Endothelial cell of umbilical vein (primary cell): ENCODE measurements at places on chromosomes 13 and 19. TPM values are rescaled to one million over a fixed set of nuclear protein-coding genes. Genes with fewer than 3 reads are reported as not detected.
A peak's percentile ranks its signal among the peaks of the same experiment; 100 is the strongest.

- DNase-seq: no peak
- peaks cover 20% of the 10 kb centered on the region for H3K4me1 ChIP-seq
- peak overlapping the region; percentile 94 for H3K4me3 ChIP-seq
- no peaks in the 10 kb centered on the region for H3K27me3 ChIP-seq
- peaks cover 9% of the 10 kb centered on the region for H3K36me3 ChIP-seq
These were observed 685 bp upstream of the SUPT5H start for GRCh38 chr19:39444598-39445195.

GRCh38 chr13:24911133-24911908 lies 147.4 kb downstream of the RNF17 start:
- H3K4me1 ChIP-seq: peaks cover 14% of the 10 kb centered on the region
- H3K4me3 ChIP-seq: no peak overlapping the region
- H3K36me3 ChIP-seq: no peaks in the 10 kb centered on the region
- H3K27me3 ChIP-seq: no peaks in the 10 kb centered on the region
- no peak for DNase-seq
- H3K27ac ChIP-seq: peak overlapping the region; percentile 60

GRCh38 chr13:48194379-48194754 lies 38.6 kb upstream of the ITM2B start:
- no peak for DNase-seq
- H3K4me1 ChIP-seq: no peaks in the 10 kb centered on the region

DNA sequence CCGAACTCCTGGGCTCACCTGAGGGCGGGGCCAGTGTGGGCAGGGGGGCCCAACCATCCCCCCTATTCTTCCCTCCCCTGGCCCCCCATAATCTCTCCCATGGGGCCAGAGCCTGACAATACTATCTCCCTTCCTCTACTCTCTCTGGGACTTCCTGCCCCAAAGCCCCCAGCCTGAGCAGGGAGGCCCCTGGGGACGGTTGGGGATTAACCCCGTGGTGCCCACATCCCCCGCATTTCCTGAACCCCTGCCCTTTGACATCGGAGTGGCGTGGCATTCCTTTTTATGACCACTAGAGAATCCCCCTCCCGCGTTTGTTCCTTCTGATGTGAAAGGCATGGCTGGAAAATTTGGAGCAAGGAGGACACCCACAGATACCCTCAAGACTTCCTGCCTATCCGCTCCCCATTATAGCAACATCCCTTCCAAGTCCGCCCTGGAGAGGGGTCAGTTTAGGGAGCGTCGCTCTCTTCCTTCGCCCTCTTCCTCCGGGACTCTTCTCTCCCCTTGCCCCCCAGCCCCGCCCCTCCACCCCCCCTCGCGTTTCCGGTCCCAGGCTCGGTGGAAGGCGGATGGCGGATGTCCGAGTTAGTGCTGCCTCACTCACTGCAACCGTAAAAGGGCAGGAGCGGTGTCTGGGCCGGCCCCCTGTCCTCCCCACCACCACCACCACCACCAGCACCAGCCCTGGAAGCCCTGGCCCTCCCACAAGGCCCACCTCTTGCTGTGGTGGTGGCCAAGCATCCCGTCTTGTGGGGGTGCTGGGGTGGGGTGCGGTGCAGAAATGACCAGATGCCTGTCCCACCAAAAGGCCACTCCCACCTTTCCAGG lies 1.8 kb downstream of the VASP start:
- peak overlapping the region; percentile 92 for H3K4me3 ChIP-seq
- H3K27ac ChIP-seq: peak overlapping the region; percentile 53
- no peaks in the 10 kb centered on the region for H3K27me3 ChIP-seq
- DNase-seq: peak; percentile 49

DNA sequence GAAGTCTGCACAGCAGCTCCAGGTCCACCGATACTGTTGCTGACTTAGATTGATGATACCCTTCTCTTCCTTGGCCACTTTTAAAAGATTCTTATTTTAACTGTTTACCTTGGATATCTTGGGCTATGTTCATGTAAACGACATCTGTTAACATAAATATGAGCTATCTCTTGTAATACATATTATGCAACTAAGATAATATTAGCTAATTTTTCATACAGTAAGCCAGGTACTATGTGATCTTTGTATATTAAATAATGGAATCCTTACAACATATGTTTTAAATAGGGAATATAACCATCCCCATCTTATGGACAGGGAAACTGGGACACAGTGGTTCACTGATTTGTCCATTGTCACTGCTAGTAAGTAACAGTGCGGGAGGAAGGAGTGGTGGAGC lies 37.9 kb downstream of the TNFRSF19 start:
- peak overlapping the region; percentile 43 for H3K27ac ChIP-seq
- H3K4me1 ChIP-seq: peaks cover 27% of the 10 kb centered on the region
- no peak for DNase-seq

- H3K27me3 ChIP-seq: no peaks in the 10 kb centered on the region
- H3K4me3 ChIP-seq: no peak overlapping the region
These were observed 51.4 kb upstream of the PSG8 start for GRCh38 chr19:42816894-42817293.

DNA sequence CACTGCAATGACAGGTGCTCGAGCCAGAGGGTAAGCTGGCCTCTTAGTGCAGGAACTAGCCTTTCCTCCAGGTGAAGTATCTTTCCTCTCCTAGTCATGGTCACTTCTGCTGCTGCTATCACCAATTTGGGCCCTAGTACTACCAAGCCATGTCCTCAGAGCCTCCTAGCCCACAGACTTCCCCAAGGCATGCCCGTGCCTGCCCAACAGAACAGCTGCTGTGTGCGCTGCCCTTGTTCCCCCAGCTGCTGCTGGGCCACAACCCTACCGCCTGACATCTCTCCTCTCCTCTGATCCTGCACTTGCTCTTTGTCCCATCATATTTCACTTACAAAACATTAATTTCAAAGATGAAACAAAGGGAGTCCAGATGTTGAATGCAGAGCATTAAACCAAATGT lies 168.5 kb upstream of the FREM2 start:
- no peaks in the 10 kb centered on the region for H3K36me3 ChIP-seq
- no peaks in the 10 kb centered on the region for H3K4me1 ChIP-seq
- no peak overlapping the region for H3K4me3 ChIP-seq
- DNase-seq: no peak
- H3K27ac ChIP-seq: no peak overlapping the region

DNA sequence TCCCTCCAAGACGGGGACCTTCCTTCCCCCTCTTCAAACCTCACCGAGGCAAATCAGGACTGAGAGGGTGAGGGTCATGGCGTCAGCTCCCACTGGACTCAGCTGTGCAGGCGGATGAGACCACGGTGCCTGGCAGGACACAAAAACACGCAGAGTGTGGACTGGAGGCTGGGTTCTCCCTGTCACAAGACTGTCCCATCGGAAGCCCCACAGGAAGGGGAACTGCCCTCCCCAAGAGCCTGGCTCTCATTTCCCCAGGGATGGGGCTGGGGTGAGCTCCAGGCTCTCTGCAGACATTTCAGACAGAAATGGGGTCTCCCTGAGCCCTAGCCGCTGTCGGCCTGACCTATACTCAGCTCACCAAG lies at the start of gene LILRB5:
Gene LILRB5, minus strand, starts transcription at position 158 of the 365 bp plus-strand sequence. Its CDS starts 80 bp downstream, at position 78.
- peaks cover 3% of the 10 kb centered on the region for H3K27me3 ChIP-seq
- no peaks in the 10 kb centered on the region for H3K36me3 ChIP-seq
- no peak for DNase-seq
- H3K4me3 ChIP-seq: no peak within 1 kb of the TSS
- no peaks in the 10 kb centered on the region for H3K4me1 ChIP-seq
- no peak within 1 kb of the TSS for H3K27ac ChIP-seq

DNA sequence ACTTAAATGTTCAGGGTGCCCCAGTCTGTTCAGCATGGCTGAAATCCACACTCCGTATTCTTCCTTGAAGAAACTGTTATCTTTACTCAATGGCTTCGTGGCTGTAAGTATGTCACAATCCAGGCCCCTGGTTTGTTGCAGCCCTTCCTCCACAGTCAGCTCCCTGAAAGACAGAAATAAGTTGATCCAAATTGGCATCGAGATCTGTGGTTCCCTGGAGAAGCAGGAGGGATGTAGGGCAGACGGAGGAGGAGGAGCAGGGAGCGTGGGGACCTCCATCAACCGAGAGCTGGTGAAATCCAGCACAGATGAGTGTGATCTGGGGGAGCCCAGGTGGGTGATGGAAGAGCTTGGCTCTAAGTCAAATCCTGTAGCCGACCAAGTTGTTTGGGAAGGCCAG lies 304 bp downstream of the TSPAN16 start:
- H3K27ac ChIP-seq: no peak overlapping the region
- no peaks in the 10 kb centered on the region for H3K4me1 ChIP-seq
- no peaks in the 10 kb centered on the region for H3K36me3 ChIP-seq
- peaks cover 1% of the 10 kb centered on the region for H3K27me3 ChIP-seq
- DNase-seq: no peak
- no peak overlapping the region for H3K4me3 ChIP-seq

- H3K27ac ChIP-seq: no peak overlapping the region
- no peaks in the 10 kb centered on the region for H3K27me3 ChIP-seq
- peaks cover 14% of the 10 kb centered on the region for H3K4me1 ChIP-seq
- H3K4me3 ChIP-seq: no peak overlapping the region
These were observed 6.2 kb upstream of the COLGALT1 start for GRCh38 chr19:17549085-17549740.

The ZNF430 gene
- 5.0 and 7.0 TPM in 2 replicates for polyA plus RNA-seq

DNA sequence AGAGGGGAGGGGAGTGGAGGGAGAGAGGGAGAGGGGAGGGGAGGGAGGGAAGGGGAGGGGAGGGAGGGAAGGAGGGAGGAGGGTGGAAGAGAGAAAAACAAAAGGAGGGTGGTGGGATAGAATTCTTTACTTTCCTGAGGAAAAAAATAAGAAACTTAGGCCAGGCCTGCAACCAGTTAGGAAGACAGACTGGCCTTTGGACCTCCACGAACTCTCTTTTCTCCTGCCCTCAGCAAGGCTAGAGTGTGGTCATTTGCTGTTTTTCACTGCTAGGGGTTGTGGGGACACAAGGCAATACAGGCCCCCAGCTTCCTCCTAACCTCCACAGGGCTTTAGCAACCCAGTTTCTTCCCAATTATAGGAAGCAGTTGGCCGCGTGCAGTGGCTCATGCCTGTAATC lies 4.2 kb downstream of the CCDC8 start:
- H3K4me3 ChIP-seq: no peak overlapping the region
- H3K27me3 ChIP-seq: peaks cover 57% of the 10 kb centered on the region
- no peak overlapping the region for H3K27ac ChIP-seq
- H3K4me1 ChIP-seq: no peaks in the 10 kb centered on the region

DNA sequence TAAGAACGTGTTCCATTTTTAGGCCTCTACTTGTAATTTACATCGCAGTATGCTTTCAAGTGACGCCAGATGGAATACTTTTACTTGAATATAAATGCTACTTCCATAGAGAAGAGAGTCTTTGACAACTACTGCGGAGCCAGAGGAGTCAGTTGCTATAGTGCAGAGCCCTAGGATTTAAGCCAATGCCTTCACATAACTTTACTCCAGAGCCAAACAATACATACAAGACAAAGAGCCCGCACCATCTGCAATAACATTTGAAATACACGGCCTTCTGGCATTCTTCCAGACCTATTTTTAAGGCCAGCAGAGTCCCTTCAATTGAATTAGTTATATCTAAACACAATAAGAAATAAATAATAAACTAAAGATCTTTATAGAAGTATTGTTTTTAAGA lies 59.4 kb downstream of the XPO4 start:
- H3K27me3 ChIP-seq: no peaks in the 10 kb centered on the region
- H3K27ac ChIP-seq: no peak overlapping the region
- peaks cover 5% of the 10 kb centered on the region for H3K4me1 ChIP-seq
- peak; percentile 88 for DNase-seq
- H3K4me3 ChIP-seq: no peak overlapping the region

DNA sequence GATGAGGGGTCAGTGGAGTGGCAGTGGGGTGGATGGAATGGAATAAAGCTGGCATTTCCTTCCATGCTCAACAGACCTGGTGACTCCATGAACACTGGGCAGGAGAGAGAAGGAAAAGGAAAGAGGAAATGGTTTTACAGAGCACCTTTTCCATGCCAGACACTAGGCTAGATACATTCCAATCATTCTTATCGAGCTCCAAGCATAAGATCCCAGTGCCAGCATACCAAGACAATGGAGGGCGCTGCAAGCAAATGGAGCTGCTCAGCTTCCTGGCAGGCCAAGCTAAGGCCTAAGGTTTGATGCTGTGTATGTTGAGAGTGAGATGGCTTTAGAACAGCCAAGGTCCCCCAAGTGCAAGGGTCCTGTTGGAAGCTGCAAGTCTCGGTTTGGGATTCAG lies 113.2 kb downstream of the HSPH1 start:
- no peak overlapping the region for H3K27ac ChIP-seq
- no peak overlapping the region for H3K4me3 ChIP-seq
- DNase-seq: peak; percentile 38
- no peaks in the 10 kb centered on the region for H3K36me3 ChIP-seq
- no peaks in the 10 kb centered on the region for H3K27me3 ChIP-seq

- H3K27ac ChIP-seq: no peak overlapping the region
- H3K27me3 ChIP-seq: peaks cover 26% of the 10 kb centered on the region
- no peaks in the 10 kb centered on the region for H3K4me1 ChIP-seq
- DNase-seq: peak; percentile 4
- peak overlapping the region; percentile 87 for H3K4me3 ChIP-seq
These were observed 639 bp upstream of the SLAIN1 start for GRCh38 chr13:77696879-77697216.

DNA sequence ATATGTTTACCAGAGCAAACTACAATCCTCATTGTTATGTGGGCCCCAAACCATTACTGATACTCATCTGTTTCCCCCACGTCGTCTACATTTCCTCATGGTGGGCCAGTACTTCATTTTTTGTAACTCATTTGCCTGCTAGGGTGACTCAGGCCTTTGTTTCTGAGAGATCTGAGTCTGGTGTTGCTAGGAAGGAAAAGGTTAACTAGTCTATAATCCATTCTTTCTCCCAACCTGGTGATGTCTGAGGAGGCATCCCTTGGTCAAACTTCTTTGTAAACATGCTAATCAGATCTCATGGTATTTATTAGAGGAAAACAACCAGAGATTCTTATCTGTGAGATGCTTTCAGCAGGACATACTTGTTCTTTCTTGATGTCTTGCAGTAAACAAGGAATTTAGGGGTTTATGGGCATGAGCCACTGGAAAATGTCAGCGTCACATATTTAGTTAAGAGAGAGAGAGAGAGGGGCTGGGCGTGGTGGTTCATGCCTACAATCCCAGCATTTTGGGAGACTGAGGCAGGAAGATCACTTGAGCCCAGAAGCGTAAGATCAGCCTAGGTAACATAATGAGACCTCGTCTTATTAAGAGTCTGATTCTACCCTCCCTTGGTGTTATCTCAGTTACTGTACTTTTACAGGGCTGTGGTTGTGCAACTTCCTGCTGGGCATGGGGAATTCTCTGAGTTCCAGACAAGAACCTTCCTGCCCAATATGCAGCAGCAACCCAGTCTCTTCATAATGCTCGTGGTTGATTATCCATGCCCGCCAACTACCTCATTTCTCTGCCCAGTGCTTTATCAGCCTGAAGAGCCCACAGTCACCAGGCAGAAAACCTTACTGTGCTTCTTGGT lies 9.7 kb upstream of the DPRX start:
- no peak overlapping the region for H3K4me3 ChIP-seq
- no peak for DNase-seq
- H3K4me1 ChIP-seq: no peaks in the 10 kb centered on the region
- no peaks in the 10 kb centered on the region for H3K36me3 ChIP-seq
